ENCODE measurements at places on chromosomes 4 and X. TPM values are rescaled to one million over a fixed set of nuclear protein-coding genes. Genes with fewer than 3 reads are reported as not detected.

Gene COL4A5
- 547 TPM for total RNA-seq

- peaks cover 8% of the 10 kb centered on the region for H3K4me1 ChIP-seq
- no peak overlapping the region for H3K27ac ChIP-seq
- no peak for DNase-seq
- no peak overlapping the region for H3K4me3 ChIP-seq
- H3K27me3 ChIP-seq, result peaks cover 64% of the 10 kb centered on the region
Measured at GRCh38 chr4:56684320-56685050, 3.4 kb upstream of the HOPX start.

Gene PF4V1
- 0.78 TPM for total RNA-seq

Gene REELD1
- total RNA-seq, result not detected

Gene CT55
- total RNA-seq, result not detected

Gene GLRA3
- not detected for total RNA-seq

- H3K4me1 ChIP-seq, result no peaks in the 10 kb centered on the region
- no peaks in the 10 kb centered on the region for H3K27me3 ChIP-seq
- no peak for DNase-seq
- H3K4me3 ChIP-seq, result no peak overlapping the region
- no peaks in the 10 kb centered on the region for H3K36me3 ChIP-seq
Measured at GRCh38 chr4:155094201-155094820, 114.1 kb upstream of the NPY2R start.

Gene NLRP2B
- not detected for total RNA-seq

- no peaks in the 10 kb centered on the region for H3K36me3 ChIP-seq
- DNase-seq, result no peak
- no peaks in the 10 kb centered on the region for H3K27me3 ChIP-seq
Measured at GRCh38 chr4:78092850-78093249, 35.7 kb downstream of the FRAS1 start.

DNA sequence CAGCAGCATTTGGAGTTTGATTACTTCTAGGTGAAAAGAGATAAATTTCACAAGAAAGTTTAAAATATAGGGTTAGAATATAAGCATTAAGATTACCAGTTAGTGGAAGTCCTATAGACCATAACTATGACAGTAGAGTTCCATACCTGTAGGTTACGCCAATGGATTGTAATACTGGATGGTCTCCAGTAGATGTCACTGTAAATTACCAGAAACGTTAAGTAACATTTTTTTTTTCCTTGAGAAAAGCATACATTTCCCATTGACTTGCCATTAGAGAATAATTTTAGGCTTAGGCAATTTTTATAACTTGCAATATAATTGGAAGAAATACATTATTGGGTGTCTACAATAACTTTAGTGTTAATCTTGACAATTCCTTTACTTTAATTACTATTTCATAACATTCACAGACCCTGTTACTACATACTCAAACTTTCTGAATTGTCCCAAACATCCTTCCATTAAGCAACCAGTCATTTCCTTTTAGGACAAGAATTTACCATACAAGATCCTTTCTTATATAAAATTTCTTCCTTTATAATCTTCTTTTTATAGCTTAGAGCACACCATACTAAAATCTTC lies 304.1 kb upstream of the TECRL start:
- H3K4me3 ChIP-seq, result no peak overlapping the region
- no peaks in the 10 kb centered on the region for H3K36me3 ChIP-seq
- H3K27ac ChIP-seq, result no peak overlapping the region
- H3K27me3 ChIP-seq, result peaks cover 31% of the 10 kb centered on the region
- DNase-seq, result no peak

DNA sequence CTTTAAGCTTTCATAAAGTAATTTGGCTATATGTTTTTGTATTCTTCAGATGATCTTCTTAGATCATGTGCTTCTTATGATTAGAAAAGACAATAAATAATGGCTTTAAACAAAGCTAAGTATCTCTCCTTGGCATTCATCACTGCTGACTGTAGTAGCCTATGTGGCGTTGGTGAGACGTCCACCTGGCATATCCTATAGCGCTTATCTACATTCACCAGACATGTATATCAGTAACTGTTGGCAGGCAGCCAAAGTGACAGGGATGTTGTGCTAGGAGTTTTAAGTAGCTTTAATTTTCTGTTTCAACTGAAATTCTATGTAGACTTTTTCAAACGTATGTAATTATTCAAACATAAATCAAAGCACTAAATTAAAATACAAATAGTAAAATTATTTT lies 276.4 kb downstream of the IL15 start:
- no peaks in the 10 kb centered on the region for H3K27me3 ChIP-seq
- H3K36me3 ChIP-seq, result no peaks in the 10 kb centered on the region
- no peak overlapping the region for H3K4me3 ChIP-seq
- H3K4me1 ChIP-seq, result peaks cover 2% of the 10 kb centered on the region

Gene POU4F2
- total RNA-seq, result not detected

GRCh38 chr4:7070729-7071511 lies 3.1 kb upstream of the GRPEL1 start:
- no peak overlapping the region for H3K4me3 ChIP-seq
- peaks cover 28% of the 10 kb centered on the region for H3K4me1 ChIP-seq
- DNase-seq, result peak; percentile 91
- no peaks in the 10 kb centered on the region for H3K36me3 ChIP-seq
- H3K27me3 ChIP-seq, result peaks cover 8% of the 10 kb centered on the region

DNA sequence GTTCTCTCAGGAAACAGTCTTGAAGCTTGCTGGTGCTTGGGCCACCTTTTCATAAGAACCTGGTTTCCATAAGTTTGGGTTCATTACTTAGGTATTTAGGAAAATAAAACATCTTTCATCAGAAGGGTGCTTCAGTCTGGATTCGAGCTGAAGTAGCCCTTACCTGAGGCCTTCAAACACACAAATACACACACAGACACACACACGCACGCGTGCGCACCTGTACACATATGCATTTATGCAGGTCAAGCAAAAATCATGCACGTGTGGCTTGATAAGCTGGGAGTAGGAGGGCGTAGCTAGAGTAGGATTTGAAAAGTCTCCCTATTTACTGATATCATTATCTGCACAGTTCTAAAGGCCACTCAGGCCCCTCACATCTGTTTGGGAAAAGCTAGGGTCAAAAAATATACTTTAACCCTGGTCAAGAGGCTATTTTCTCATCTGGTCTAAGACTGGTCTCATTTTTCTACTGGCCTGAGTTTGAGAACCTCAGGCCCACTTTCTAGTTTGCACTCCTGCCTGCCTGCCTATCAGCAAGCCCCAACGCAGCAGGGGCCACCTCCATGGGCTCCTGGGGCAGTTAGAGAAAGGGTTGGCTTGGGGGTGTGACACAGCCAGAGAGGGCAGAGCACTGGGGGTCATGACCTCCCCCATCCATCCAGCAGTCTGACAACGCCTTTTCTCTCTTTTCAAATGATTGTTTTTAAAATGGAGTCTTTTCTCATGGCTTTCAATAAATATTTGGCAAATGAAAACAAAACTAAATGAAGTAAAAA lies 64.3 kb downstream of the RASL11B start:
- DNase-seq, result no peak
- H3K36me3 ChIP-seq, result no peaks in the 10 kb centered on the region
- H3K27ac ChIP-seq, result no peak overlapping the region
- no peaks in the 10 kb centered on the region for H3K27me3 ChIP-seq

DNA sequence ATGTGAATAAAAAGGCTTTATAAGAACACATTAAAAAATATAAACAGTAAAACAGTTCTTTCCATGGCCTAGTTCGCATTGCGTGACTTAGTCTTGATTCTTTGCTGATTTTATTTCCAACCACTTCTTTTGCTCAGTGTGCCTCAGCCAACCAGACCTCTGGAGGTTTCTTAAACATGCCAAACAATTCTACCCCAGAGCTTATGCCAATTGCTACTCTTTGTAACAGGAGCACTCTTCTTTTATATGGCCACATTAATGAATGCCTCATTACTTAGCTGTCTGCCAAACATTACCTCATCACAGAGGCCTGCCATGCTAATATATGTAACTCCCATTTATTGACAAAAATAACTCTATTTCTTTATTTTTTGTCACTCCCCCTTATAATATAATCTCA lies 202.3 kb downstream of the NDST4 start:
- H3K27ac ChIP-seq, result no peak overlapping the region
- no peak overlapping the region for H3K4me3 ChIP-seq
- DNase-seq, result no peak
- peaks cover 16% of the 10 kb centered on the region for H3K4me1 ChIP-seq
- H3K36me3 ChIP-seq, result peaks cover 4% of the 10 kb centered on the region
- H3K27me3 ChIP-seq, result no peaks in the 10 kb centered on the region

Gene CTAG1B
- not detected for total RNA-seq

- H3K36me3 ChIP-seq, result no peaks in the 10 kb centered on the region
- H3K27ac ChIP-seq, result no peak overlapping the region
- H3K27me3 ChIP-seq, result peaks cover 10% of the 10 kb centered on the region
- no peak overlapping the region for H3K4me3 ChIP-seq
Measured at GRCh38 chr4:105619188-105619931, 66.9 kb downstream of the ARHGEF38 start.

Gene CDS1
- not detected for total RNA-seq

Gene LDB2
- 8.7 TPM for total RNA-seq

DNA sequence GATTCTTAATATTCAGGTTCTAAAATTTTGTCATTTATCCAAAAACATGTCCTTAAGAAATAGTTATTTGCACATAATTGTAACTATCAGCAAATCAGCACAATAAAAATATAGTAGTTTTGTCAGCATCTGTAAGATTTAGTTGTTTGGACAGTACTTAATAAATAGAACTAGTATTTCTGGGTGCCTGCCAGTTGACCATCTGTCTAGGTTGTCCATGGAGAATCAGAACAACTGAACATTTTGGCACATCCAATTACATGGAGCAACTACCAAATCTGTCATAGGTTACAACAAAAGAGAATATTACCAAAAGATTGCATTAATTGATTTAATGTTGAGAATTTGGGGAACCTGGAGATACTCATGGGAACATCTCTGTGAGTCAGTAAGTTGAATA lies 305.5 kb upstream of the TACR3 start:
- no peak for DNase-seq
- no peaks in the 10 kb centered on the region for H3K4me1 ChIP-seq
- no peak overlapping the region for H3K27ac ChIP-seq
- no peak overlapping the region for H3K4me3 ChIP-seq
- no peaks in the 10 kb centered on the region for H3K36me3 ChIP-seq
- H3K27me3 ChIP-seq, result no peaks in the 10 kb centered on the region

- H3K27me3 ChIP-seq, result peaks cover 3% of the 10 kb centered on the region
- H3K4me1 ChIP-seq, result no peaks in the 10 kb centered on the region
- H3K27ac ChIP-seq, result no peak overlapping the region
- no peaks in the 10 kb centered on the region for H3K36me3 ChIP-seq
- H3K4me3 ChIP-seq, result no peak overlapping the region
- no peak for DNase-seq
Measured at GRCh38 chr4:68963374-68963773, 11.8 kb upstream of the UGT2A3 start.

GRCh38 chrX:130340271-130340670 lies 552 bp downstream of the SLC25A14 start:
- H3K4me1 ChIP-seq, result peaks cover 11% of the 10 kb centered on the region
- no peak for DNase-seq
- no peaks in the 10 kb centered on the region for H3K27me3 ChIP-seq
- no peaks in the 10 kb centered on the region for H3K36me3 ChIP-seq

GRCh38 chr4:153261461-153261860 lies 57.2 kb downstream of the TRIM2 start:
- no peak for DNase-seq
- H3K27me3 ChIP-seq, result no peaks in the 10 kb centered on the region
- peaks cover 6% of the 10 kb centered on the region for H3K36me3 ChIP-seq
- H3K4me3 ChIP-seq, result no peak overlapping the region
- H3K4me1 ChIP-seq, result peaks cover 10% of the 10 kb centered on the region

- H3K36me3 ChIP-seq, result no peaks in the 10 kb centered on the region
- H3K4me1 ChIP-seq, result no peaks in the 10 kb centered on the region
- no peak for DNase-seq
- H3K27ac ChIP-seq, result no peak overlapping the region
- H3K4me3 ChIP-seq, result no peak overlapping the region
- peaks cover 32% of the 10 kb centered on the region for H3K27me3 ChIP-seq
Measured at GRCh38 chr4:42320822-42321388, 76.4 kb upstream of the SHISA3 start.

GRCh38 chr4:88143504-88143903 lies 14.9 kb downstream of the ABCG2 start:
- H3K27ac ChIP-seq, result no peak overlapping the region
- no peaks in the 10 kb centered on the region for H3K36me3 ChIP-seq
- H3K4me1 ChIP-seq, result peaks cover 3% of the 10 kb centered on the region
- DNase-seq, result no peak
- H3K27me3 ChIP-seq, result peaks cover 9% of the 10 kb centered on the region
- no peak overlapping the region for H3K4me3 ChIP-seq
